ENCODE measurements at places on chromosomes 5 and 9. TPM values are rescaled to one million over a fixed set of nuclear protein-coding genes. Genes with fewer than 3 reads are reported as not detected.

GPR150 gene
- total RNA-seq = 3.0 TPM

DNA sequence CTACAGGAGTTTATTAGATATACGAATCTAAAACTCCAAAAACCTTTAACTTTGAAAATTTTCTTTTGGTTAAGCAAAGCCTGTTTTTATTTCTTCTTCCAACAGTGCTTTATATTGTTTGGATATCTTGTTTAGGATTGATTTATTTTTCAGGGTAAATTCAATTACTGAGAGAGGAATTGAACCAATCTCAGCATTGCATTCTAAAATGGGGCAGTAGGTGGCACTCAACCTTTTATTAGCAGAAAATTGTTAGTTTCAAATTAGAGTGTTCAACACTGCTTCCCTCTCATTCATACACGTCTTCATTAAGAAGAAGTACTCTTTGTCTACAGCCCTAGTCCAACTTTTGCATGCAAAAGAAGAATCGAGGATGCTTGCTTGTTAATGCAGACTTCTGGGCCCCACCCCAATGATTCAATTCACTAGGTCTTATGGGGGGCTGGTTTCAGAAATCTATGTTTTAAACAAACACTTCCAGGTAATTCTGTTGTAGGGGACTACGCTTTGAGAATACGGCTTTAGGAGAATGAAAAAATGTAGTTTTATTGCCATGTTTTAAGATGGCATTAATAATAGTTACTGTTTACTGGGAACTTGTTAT lies 26.6 kb downstream of the MRPL22 start:
- DNase-seq = no peak

- DNase-seq = no peak
These were observed 114.3 kb upstream of the STARD4 start for GRCh38 chr5:111626473-111627148.

DNA sequence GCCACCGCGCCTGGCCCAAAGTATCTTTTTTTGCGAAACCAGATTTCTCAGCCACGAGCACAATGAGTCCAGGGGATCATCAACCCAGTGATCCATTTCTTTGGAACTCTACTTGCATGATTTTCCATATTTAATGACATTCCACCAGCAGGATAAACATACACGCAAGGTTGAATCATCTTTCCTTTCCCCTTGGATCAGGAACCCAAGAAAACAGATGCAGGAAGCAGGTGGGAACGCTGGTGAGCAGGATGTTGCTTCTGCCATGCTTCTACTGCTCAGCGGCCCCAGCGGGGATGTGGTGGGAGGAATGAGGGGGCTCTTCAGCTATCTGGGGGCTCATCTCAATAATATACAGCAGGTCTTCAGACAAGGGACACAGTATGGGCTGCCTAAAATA lies 118.2 kb downstream of the SEC61B start:
- no peak for DNase-seq

DNA sequence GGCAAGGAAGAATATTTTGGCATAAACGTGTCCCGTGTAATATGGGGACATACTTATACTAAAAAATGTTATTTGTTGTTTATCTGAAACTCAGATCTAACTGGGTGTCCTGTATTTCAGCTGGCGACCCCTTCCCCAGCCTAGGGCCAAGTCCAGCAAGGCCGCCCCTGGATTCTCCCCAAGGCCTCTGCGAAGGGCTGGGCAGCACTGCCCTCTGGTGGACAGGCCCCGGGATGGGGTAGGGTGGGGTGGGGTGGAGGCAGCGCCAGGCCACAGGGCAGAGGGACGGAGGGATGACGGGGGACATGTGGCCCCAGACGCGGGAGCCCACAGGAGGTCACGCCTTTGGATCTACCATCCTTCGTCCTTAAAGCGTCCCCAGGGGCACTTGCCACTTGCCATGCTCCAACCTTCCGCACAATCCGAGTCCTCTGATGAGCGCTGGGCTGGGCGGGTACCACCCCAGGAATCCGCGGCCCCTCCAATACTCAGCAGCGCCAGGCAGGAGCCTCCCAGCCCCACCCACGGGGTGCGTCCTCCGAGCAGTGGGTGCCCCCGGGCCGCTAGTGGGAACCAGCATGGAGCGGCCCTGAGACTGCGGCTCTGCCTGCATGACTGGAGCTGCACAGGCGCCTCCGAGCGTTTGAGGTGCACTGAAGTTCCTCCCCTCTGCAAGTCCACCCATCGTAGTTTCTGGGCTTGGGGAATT lies 7.1 kb upstream of the AGPAT2 start:
- peak; percentile 42 for DNase-seq

- DNase-seq = no peak
These were observed 25.7 kb downstream of the FRMPD1 start for GRCh38 chr9:37676411-37676830.

DNA sequence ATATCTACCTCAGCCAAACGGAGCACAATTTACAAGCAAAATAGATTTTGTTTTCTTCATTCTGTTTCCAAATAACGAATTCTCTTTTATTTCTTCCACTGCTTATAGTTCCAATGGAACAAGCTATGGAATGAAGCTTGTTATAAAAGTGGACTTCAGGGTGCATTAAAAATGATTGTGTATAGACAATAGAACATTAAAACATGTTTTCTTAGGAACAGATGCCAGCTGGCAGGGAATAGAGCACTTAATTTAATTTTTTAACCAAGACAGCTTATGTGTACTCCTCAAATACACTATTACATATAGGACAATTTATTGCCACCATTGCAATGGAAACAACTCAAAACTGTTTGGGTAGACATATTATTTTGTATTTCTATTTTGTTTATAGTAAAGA lies 860.1 kb upstream of the TYRP1 start:
- DNase-seq = no peak

DNA sequence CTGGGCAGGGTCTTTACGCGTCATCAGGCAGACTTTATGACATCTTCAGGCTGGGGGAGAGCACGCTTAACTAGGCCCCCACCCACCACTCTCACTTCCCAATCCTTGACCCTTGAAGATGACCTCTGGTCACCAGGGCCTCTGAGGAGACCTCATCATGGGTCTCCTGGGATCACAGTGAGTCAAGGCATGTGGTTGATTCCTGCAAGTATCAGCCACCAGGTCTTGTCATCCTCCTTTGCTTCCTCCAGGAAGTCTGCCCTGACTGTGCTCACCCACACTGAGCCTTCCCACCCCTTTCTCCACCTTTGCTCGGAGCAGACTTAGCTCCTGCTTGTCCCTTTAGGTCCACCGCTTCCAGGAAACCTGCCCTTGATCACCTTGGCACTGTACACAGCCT lies 17.3 kb downstream of the ODF2 start:
- DNase-seq = no peak

DNA sequence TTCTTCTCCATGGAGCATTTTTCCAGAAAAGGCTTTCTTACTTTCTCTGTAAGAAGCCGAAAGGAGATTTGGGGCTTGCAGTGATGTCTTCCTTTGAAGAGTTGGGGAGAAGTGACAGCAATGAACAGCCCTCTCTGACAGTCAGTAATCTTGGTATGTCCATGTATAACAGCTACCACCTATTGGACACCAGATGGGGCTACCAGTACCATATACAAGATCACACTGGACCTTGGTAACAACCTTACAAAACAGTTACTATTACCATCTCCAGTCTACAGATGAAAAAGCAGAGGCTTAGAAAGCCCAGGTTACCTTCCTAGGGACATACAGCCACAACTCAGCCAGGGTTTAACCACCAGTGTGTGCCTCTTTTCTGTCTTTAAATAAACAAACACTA lies 272.7 kb upstream of the TRPC7 start:
- no peak for DNase-seq

DNA sequence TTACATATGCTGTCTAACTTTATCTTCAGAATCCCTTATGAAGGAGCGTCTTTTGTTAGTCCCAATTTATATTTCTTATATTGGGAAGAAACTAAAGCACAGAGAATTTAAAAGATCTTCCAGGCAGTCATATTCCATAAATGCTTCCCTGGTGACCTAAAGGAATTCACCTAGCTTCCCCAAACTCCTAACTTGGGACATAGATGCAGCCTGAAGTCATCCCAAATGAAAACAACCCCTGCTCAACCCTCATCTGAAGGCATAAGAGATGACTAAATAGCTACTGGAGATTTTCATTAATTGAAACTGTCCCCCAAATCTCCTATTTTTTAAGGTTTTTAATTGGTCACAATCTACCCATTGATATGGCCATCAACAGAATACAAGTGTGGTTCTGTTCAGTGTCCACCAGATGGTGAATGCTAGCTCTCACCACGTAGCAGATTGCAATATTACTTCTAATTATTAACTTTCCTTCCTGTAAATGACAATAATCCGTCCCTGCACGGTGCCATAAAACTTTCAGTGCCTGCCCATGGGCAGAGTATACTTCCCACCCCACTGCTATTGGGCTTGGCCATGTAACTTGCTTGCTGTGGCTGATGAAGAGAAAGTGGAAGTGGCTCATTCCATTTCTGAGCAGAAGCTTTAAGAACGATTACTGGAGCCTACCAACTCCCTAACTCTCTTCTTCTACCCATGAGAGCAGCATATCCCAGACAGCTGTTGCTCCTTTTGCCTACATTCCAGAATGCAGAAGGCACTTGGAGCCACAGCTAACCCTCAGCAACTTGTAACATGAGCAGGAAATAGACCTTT lies 18.7 kb downstream of the PRUNE2 start:
- no peak for DNase-seq

DNA sequence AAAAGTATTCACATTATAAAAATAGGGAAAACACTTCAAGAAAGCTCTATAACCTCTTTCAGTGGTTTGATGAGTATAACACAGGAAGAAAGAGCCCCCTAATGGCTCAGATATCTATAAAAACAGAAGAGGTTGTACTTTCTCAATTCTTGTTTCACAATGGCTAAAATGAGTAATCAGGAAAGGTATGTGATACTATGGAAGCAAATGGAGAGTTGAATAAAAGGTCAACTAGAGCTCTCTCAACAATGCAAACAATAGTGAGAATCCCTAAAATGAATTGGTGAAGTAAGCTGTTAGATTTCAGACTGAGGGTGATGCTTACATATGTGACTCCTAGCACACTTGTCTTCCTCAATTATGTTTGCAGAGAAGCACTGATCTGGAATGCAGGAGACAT lies 584.6 kb upstream of the CDH18 start:
- DNase-seq = no peak

DNA sequence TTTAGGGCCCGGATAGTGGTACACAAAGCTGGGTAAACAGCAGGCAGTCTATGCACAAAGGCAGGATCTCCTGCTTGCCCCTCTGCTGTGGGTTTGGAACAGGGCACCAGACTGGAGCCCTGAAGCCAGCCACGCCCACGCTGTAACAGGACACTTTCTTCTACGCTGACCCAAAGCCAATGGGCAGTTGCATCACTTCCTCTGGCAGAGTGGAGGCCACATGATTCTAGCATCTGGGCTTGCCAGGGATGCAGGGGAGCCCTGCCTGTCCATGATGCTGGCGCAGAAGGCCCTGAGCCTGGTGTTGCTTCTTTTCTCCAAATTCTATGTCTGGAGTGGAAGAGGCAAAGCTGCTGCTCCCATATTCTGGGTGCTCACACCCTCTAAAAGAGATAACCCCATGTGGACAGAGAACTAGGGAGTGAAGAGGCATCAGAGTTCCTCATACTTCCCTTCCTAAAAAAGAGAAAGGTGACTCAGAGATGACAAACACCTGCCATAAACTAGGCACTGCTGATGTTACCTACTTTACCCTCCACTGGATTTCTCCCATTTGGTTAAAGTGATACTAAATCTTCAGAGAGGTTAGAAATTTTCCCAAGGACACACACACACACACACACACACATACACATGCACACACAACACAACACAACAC lies 260.3 kb upstream of the KLF4 start:
- peak; percentile 85 for DNase-seq

GRCh38 chr5:134541736-134542376 lies 16.4 kb downstream of the JADE2 start:
- DNase-seq = no peak

GRCh38 chr9:69297300-69297980 lies 27.6 kb upstream of the ENTREP1 start:
- no peak for DNase-seq

GRCh38 chr5:102545175-102545574 lies 46.4 kb upstream of the SLCO6A1 start:
- DNase-seq = no peak

- DNase-seq = no peak
These were observed 4.6 kb upstream of the GLE1 start for GRCh38 chr9:128499920-128500319.

GRCh38 chr9:137694962-137695875 lies 76.4 kb downstream of the EHMT1 start:
- peak; percentile 24 for DNase-seq

MYOT gene
- 0.34 TPM for total RNA-seq

DNA sequence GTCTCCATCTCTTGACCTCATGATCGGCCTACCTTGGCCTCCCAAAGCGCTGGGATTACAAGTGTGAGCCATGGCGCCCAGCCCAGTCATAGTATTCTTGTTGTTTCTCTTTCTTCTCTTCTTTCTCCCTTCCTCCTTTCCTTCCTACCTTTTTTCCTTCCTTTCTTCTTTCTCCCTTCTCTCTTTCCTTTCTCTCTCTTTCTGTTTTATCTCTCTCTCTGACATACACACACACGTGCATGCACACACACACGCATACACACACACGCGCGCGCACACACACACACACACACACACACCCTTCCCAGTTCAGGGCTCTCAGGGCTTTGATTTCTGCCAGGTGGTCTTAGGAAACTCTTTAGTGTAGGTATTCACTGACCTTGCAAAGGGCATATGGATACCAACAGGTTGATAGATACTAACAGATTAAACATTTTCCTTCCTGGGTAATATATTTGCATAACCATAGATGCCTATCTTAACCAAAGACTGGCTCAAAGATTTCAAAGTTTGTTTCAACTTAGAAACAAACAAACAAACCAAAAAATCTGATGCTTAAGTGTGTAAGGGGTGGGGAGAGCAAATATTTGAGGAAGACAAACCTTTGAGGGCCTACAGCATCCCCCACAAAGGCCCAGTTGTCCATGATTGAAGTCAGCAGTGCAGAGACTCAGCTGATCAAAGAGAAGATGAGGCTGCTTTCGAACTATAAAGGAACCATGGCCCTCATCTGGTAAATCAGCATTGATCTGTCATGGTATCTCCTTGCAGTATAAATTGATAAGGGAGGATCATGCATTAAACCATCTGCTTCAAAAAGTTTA lies 288.2 kb upstream of the SEMA6A start:
- DNase-seq = no peak

KCNV2 gene
- total RNA-seq = 1.4 TPM

ABITRAM gene
- 6.0 TPM for total RNA-seq

SYNPO gene
- total RNA-seq = 61.0 TPM

- DNase-seq = no peak
These were observed 23.0 kb downstream of the DNAJA1 start for GRCh38 chr9:33048054-33048465.

DNA sequence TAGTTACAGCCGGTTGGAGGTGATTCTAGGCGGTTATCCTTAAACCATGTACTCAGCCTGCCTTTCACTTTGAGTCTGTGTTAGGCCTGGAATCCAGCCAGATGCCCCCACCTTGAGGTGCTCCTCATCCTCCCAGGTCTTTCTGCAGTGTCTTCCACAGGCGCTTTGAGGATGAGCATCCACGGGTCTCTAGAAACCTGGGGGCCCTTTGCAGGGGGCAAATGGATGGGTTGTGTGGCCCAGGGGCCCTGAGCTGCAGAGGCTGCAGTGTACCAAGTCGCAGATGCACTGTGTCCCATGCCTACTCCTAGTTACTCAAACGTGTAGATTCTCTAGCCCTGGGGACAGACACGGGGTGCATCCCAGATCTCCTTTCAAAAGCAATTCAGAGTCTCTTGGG lies 242.1 kb upstream of the IRX1 start:
- no peak for DNase-seq

NR2F1-AS1 gene
- total RNA-seq = 11.9 TPM

GRCh38 chr9:127931092-127931881 lies 710 bp upstream of the PIP5KL1 start:
- no peak for DNase-seq

GRCh38 chr5:22665801-22666200 lies 187.3 kb downstream of the CDH12 start:
- DNase-seq = no peak

PCDHA7 gene
- 0.23 TPM for total RNA-seq

KIF20A gene
- total RNA-seq = 8.0 TPM

All from prostate gland (tissue), 2 donors.